Posterior cingulate gyrus (tissue), 11 donors: ENCODE measurements at places on chromosomes 7 and 10.

DNA sequence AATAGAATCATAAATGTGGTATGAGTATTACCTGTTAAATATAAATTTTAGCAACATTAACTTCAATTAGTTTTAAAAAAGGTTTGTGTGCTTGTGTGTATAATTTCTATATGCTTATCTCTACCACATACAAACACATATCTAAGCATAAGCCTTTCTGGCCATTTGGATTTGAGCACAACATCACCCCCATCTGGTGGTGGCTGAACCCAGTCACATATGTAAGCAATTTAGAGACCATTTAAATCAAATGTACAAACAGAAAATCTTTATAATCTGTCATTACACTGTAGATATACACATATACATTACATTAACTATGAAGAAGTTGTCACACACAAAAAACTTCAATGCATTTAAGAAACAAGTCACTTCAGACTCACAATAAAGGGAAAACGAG is 31.7 kb downstream of the GPR22 start:
- no peak for DNase-seq

GRCh38 chr10:71176661-71177060 is 35.7 kb upstream of the UNC5B start:
- no peak for DNase-seq

DNA sequence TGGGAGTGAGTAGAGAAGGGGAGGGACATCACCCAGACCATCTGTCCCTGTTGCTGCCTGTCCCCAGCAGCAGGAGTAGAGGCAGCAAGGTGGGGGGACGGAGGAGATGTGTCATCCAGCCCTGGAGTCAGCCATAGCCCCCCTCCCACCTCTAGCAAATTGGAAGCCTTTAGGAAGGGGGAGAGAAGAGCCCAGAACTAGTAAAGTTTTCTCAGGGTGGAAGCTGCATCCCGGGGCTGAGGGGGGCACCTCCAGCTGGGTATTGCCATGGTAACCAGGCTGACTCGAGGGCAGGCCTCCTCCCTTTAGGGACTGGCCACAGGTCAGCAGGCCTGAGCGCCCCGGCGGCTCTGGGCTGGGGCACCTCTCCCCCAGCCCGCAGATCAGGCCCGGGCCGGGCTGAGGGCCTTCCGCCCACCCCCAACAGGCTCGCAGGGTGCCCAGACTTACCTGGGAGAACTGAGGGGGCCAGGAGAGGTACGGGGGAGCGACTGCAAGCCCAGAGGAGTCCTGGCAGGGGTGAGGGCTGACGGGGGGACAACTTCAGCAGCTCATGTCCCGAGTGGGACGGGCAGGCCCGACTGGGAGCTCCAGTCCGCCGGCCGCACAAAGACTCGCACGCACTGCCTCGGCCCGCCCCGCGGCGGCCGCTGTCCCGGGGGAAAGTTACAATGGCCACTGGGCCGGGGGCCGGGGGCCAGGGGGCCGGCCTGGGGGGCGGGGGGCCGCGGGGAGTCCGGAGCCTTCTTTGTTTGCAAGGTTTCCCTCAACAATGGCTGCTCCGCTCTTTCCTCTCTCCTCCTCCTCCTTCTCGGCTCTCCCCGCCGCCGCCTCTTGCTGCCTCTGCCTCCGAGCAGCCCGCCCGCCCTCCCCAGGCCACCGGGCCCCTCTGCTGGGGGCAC is 6.0 kb downstream of the LDB1 start:
- no peak for DNase-seq

DNA sequence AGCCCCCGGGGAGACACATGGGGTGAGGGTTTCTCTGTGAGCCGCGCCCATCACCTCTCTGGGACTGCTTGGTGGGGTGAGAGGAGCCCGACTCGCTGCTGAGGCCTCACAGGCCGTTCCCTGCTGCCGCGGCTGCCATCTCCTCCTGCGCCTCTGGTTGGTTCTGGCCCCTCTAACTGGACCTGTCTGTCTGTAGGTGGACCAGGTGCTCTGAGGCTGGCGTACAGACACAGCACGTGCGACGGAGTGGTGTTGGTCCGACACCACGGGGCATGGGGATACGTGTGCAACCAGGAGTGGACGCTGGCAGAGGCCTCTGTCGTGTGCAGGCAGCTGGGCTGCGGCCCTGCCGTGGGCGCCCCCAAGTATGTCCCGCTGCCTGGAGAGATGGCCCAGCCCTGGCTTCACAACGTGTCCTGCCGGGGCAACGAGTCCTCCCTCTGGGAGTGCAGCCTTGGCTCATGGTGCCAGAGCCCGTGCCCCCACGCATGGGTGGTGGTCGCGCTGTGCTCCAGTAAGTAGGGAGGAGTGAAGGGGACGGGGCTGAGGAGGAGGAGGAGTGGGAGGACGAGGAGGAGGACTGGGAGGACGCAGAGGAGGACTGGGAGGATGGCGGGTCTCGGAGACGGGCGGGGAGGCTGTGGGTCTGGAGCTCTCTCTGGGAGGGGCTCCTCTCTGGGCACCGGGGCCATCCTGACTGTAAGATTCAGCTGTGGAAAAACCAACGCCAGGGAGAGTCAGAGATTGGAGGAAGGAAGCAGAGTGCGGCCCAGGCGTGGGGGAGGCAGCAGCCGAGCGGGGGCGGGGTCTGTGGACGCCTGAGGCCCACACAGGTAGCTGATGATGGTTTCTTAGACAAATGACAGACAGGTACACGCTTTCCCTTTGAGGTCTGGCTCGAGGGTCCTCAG is 2.6 kb downstream of the SCART1 start:
- DNase-seq, result no peak

DNA sequence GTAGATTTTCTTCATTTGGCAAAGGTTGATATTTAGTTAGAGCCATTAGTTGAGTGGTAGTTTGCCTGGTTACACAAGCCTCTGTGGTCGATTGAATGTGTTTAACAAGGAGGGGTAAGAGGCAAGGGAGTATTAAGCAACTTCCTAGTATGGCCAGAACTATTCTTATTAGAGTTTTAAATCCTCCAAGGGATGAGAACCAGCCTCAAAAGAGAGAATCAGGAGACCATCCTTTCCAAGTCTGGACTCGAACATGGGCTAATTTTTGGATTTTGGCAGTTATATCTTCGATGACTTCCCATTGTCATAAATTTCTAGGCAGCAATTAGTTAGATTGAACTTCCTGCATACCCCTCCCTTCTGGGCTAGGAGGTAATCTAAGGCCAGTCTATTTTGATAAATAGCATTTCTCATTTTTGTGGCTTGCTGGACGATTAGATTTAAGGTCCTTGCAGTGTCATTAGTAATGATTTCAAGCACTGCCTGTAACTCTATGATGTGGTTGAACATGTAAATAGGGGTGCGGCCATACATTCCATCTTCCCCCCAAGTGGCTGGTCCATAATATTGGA is 219.5 kb upstream of the KCND2 start:
- no peak for DNase-seq
